ENCODE measurements at places on chromosomes 4 and X.

GRCh38 chr4:176492646-176493302 lies 173.0 kb downstream of the SPCS3 start:
- DNase-seq: no peak

- DNase-seq: no peak
These were observed 122.2 kb upstream of the PDE5A start for GRCh38 chr4:119750771-119751170.

DNA sequence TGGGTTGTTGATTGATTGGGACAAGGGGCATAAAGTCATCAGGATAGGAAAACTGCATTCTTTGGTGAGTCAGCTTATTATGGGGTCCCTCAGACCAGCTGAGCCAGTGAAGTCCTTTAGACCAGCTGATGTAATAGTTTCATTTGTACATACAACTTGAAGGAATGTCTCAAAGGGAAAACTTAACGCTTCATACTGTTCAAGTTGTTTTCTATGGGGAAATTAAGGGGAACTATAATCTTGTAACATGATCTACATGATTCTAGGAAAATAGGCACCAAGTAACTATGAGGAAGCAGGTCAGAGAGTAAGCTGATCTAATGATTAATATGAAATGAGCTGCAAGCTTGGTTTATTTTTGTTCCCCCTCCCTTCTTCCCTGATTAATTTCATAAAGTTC lies 175.1 kb upstream of the GRID2 start:
- no peak for DNase-seq

DNA sequence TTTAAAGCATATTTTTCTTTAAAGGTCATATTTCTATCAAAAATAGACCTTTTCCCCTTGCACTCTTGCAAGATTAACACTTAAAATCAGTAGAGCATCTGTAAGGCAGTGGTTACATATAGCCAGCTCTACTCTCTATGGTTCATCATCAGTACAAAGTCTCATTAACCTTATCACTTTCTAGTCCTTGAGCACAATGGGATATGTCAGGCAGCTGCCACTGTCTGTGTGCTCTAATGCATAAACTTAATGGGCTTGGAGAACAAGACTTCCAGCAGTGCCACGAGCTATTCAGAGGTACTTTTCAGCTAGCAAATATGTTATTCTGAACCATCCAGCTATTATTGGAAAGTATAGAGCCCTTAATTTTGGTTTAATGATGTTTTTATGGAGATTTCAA lies 393.7 kb downstream of the GASK1B start:
- DNase-seq: no peak

GRCh38 chrX:49193542-49193964 lies 6.4 kb downstream of the SYP start:
- DNase-seq: no peak

- no peak for DNase-seq
These were observed 1131.5 kb downstream of the PCDH18 start for GRCh38 chr4:136400829-136401228.

All from stimulated activated CD4-positive, alpha-beta T cell treated with anti-CD3 and anti-CD28 coated beads, Interleukin-1b, Interleukin-23, amount 100 ng/mL, for 1 hour (primary cell).